ENCODE measurements at places on chromosomes 1 and 21.

- DNase-seq, result no peak
Observed at GRCh38 chr1:207288315-207288714, 33.2 kb upstream of the CD55 start.

DNA sequence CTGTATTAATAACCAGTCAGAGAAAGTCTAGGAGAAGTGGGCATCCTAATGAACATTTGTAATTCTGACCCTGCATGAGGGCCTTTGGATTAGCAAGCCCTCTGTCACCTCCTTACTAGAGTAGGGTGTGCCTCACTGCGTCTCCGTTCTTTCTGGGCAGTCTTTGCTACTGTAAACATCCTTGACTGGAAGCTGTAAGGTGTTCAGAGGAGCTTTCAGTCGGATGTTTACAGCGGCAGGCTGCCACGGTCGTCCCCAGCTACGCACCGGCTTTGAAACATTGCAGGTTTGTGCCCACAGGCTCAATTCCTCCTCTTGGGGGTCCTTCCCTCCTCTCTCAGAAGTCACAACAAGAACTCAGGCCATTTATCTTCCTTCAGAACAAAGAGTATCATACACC is 29.4 kb upstream of the KCNQ4 start:
- DNase-seq, result no peak

DNA sequence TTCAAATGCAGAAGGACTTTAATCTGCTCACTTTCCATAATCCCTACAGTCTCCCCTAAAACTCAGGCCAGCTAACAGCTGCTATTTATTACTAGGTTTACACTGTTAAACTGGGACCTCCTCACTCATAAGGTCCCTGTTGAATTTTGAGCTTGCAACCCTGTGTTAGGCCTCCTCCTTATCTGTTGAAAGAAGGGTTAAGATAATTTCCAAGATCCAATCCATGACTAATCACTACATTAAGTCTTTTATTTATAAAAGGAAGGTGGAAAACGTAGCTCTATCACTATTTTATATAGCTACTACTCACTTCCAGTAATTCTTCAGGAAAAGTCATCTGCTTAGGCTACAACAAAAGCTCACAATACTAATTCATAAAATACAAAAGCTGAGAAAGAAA is 79.5 kb downstream of the EVI5 start:
- DNase-seq, result no peak

DNA sequence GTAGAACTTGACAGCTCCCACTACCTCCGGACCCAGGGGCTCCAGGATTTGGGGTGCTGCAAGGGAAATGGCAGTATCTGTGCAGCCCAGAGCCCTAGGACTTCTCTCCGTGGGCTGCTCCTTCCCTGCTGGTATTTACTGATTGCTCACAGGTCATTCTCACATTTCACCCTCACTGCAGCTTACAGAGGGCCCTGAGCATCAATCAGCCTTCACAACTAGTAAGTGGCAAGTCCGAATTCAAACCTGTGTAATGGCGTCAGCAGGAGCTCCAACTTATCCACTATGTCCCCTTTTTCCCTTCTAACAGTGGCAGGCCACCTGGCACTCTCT is 32.4 kb downstream of the PIK3C2B start:
- no peak for DNase-seq

- DNase-seq, result no peak
Observed at GRCh38 chr1:224622831-224623230, 6.7 kb downstream of the CNIH3 start.

DNA sequence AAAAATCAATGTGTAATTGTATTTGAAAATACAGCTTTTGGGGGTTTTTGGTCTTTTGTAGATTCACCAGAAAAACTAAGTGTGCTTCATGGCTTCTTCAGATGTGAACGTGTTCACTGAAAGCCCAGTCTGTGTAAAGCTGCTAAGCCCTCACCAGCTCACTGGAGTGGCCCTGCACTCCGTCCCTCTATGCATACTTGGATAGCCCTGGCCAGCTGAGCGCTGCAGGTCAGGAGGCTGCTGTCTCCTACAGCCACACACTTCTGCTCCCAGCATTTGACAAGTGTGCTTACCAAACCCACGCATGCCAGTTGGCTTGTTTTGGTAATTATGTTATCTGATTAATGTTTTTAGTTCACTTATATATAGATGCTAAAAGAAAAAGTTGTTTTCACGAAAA is 163.5 kb downstream of the TLR5 start:
- no peak for DNase-seq

- no peak for DNase-seq
Observed at GRCh38 chr1:22861764-22862440, 110.8 kb downstream of the LACTBL1 start.

GRCh38 chr1:243727503-243728203 is 122.4 kb downstream of the AKT3 start:
- no peak for DNase-seq

All from memory B cell (primary cell).